Stimulated activated CD4-positive, alpha-beta T cell treated with anti-CD3 and anti-CD28 coated beads, Interleukin-1b, Interleukin-23, amount 100 ng/mL, for 1 hour (primary cell): ENCODE measurements at places on chromosomes 5 and 9.

DNA sequence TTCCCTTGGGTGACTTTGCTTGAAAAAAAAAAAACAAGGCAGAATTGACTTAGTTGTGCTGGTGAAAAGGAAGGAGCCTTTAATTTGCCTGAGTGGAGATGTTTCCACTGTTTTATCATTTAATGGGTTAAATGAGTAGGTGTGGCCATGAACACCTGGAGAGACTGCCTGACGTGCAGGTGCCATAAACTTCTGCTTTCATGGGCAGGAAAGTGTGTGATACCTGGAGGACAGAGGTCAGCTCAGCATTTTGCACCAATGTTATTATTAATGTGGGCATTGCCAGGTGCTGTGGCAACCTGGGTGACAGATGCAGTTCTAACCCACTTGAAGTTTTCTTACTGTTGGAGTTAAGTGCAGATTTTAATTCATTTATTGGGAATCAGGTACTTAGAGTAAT, 145.4 kb downstream of the CD180 start:
- no peak for DNase-seq

DNA sequence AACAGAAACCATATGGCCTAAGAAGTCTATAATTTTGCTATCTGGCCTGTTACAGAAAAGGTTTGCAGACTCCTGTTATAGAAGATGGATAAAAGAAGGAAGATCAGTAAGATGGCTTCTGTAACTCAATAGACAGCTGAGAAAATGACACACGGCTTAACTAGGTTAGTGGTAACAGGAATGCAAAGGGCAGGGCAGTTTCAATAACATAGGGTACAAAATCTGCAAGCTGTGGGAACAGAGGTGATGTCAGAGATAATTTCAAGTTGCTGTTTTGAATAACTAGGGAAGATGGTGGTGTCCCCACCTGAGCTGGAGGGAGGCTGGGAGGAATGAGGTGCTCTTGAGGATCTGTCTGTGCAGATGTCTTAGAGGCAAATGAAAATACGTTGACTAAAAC, 106.5 kb downstream of the GLIS3 start:
- DNase-seq: no peak

- no peak for DNase-seq
Observed at GRCh38 chr5:123283499-123283898, 139.7 kb downstream of the CEP120 start.

DNA sequence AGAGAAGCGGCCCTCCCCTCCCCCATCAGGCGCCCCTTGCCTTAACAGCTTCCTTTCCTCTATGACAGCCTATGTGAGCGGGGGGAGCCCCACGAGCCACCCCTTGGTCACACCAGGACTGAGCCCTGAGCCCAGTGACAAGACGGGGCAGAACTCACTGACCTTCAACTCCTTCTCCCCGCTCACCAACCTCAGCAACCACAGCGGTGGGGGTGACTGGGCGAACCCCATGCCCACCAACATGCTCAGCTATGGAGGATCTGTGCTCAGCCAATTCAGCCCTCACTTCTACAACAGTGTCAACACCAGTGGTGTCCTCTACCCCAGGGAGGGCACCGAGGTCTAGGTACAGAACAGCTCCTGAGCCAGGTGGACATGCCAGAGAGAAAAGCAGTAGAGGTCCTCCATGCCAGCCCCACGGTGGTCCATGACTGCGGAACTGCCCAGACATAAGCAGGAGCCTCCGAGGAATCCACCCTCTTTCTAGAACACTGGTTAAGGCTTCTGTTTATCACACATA, 2.6 kb downstream of the FOXI1 start:
- no peak for DNase-seq

GRCh38 chr5:172908662-172909061, 50.6 kb upstream of the RPL26L1 start:
- DNase-seq: no peak

GRCh38 chr9:89815903-89816573, 211.2 kb downstream of the GADD45G start:
- DNase-seq: no peak

- DNase-seq: no peak
Observed at GRCh38 chr5:176822793-176823481, 12.6 kb downstream of the UNC5A start.

DNA sequence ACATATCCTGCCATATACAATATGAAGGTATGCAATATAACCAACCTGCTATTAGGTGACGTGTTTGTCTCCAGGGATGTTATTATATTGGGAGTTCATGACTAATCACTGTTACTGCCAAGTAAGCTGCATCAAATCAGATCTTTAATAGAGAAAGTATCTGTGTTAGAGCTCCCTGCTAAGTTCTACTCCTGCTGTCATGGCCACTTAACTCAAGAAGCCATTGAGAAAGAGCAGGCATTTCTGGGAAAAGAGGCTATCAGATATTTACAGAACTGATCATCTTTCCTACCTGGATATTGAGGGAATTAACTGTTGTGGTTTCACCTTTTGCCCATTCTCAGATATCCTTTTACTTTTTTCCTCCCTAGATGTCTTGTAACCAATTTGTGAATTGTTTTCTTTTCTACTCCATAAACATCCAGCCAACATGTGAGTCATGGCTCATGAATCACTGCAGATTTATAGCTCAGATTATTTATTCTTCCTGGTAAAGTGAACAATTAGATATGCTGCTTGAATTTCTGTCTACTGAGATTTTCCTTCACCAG, 634.8 kb upstream of the FAM174A start:
- DNase-seq: no peak

GRCh38 chr5:75869891-75870290, 152.7 kb upstream of the POC5 start:
- no peak for DNase-seq

DNA sequence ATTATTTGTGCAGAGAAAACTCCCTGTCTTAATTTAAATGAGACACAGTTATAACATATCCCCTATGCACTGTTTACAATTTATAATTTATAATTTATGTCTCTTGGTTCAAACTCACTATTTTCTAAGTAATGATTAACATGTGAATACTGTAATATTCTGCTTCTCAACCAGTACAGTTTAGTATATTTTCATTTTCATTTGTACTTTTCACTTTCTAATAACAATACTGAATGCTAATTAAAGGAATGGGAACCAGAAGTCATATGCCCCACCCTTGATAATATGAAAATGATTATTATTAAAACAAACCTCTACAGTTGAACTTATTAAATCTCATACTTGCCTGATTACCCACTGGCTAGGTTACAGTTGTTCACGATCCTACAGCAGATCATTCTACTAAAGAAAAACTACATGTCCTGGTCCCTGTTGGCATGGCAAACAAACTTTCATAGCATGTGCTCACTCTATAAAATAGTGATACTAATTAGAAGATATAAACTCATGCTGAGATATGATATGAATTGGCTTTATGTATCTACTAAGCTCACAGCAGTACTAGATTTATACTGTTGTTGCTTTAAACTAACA, 66.4 kb downstream of the POU5F2 start:
- DNase-seq: no peak

DNA sequence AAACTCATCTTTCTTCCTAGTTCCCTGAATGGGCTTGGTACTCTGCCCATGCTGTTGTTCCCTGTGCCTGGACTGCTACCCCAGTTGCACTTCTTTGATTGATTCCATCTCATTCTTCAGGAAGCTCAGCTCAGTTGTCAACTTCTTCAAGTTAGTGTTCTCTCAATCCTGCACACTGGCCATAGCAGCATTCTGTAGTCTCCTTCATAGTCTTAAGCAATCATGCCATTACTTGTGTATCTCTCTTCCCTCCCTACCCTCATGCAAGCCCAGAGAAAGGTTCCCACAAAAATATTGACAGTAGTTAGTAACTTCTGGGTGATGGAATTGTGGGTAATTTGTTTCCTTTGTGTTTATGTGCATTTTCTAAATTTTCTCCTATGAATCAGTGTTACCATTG, 5.5 kb downstream of the KDM4C start:
- no peak for DNase-seq

DNA sequence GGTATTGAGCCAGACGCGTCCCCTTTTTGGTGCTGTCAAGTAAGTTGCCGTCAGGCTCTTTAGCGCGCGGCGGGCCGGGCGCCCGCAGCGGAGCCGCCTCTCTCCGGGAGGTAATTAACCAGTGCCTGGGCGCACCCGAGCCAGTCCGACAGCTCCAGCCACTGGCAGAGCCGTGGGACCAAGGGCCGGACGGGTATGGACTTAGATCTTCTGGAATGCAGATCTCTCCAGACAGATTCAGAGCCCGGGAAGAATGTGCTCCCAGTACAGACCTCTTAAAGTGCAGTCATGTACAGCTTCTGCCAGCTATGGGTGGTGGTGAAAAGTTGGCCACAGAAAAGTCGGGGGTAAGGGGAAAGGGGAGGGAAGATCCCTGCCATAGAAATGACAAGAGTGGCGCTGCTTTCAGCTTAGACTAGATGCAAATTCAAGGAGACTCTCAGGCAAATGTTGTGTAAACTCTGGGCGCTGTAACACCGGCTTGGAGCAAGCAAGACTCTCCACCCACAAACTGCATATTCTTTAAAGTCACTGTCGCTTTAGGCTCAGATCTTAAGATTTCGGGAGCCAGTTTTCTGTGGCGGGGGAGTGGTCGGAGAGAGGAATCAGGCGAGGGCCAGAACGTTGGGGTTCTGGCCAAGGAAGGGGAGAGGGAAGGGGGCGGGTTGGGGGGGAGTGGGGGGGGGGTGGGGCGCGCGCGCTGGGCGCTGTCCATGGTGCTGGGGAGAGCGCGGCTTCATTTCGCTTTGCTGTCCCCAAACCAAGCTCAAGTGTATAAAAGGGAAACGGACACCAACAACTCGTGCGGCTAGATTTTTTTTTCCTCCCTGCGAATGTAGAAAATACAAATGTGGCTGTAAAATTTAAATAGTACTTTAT, 29.2 kb downstream of the NR2F1 start:
- DNase-seq: no peak

GRCh38 chr9:7033076-7034045, 275.6 kb downstream of the KDM4C start:
- no peak for DNase-seq

DNA sequence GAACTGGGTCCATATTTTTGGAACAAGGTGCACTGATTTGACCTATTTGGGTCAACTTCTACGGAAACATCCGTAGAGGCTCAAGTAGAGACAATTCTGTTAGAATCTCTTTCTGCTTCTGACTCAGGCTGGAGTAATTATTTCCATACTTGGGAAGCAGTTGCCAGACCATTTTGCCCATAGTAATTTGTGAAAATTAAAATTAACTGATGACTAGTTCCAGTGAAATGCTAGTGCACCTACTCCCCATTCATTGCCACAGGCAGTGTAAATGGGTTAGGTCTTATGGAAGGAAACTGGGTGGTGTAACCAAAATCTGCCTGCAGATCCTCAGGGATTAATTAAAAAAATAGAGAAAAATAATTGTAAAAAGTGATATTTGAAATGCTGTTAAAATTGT, 201.1 kb downstream of the TENT4A start:
- no peak for DNase-seq

GRCh38 chr5:26482076-26482809, 556.1 kb downstream of the CDH9 start:
- DNase-seq: no peak

GRCh38 chr9:35689542-35690293, at the start of gene TPM2:
TSS of gene TPM2 (minus strand) at chr9:35689925. CDS start at chr9:35689817, 108 bp downstream.
- no peak for DNase-seq

DNA sequence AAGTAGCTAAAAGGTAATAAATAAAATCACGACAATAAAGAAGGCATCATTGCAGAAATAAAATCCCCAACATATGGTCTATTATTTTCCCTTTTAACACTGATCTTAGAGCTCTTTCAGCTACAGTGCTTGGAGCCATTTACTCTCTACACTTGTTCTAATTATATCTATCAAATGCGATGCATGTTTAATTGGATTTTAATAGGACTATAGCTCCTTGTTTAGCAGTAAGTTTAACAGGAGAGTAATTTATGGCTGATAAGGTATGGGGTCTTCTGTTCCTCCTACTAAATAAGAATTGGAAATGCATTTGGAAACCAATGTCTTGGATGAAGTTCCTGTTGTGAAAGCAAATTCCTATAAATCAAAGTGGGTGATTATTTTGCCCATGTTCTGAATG, 304.2 kb upstream of the PTPRD start:
- DNase-seq: no peak

GRCh38 chr9:23644326-23644725, 181.7 kb downstream of the ELAVL2 start:
- no peak for DNase-seq

DNA sequence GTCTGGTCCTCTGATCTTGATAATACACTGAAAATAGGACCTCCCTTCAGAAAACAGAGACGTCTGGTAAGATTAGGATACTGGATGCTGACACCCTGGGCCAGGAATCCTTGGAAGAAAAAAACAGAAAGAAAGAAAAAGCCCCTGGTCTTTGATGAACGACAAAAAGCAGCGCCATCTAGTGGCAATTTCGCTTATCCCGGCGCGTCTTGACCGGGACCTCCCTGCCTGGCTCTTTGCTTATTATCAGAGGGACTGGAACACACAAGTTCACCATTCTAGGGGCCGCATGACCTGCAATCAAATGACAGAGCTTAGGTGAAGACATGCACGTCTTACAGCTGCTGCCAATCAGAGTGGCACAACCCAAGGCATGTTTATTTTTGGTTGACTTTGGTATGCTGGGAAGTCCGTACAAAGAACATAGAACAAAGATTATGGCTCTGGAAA, 114.9 kb upstream of the NFIB start:
- DNase-seq: no peak

DNA sequence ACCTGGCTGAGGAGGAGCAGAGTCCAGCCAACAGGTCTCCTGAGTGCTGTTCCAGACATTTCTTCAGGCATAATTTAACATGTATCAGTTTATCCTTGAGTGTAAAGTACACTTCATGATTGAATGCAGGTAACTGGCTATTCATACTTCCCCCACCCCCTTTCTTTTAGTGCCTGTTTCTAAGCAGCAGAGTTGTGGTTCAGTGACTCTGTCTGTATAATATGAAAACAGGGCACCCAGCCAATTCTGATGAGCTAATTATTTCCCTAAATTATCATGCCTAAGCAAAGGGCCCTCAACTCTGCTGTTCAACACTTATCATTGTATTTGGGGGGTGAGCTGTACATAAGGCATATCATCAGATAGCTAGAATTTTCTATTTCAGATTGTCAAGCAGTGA, 51.9 kb upstream of the ZSWIM6 start:
- DNase-seq: no peak

- no peak for DNase-seq
Observed at GRCh38 chr5:176784218-176785165, 25.9 kb upstream of the UNC5A start.

DNA sequence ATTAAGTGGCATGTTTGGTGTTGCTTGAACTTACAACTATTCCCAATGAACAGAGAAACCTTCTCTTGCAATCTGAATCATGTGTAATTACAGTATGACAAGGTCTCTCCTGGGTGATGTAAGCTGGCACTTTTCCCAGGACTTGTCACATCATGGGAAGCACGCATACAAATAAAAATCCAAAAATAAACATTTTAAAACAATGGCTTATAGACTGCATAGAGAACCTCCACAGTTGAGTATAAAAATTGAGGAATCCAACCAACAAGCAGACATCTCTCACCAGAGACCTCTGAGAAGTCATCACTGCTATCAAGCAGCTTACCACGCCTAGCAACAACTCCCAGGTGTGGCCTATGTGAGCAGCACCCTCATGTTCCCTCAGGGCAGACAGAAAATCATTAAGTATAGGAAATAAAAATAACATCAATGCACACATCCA, 3.9 kb downstream of the MLLT3 start:
- DNase-seq: no peak

GRCh38 chr5:33936381-33937016, at the start of gene RXFP3:
TSS of gene RXFP3 (plus strand) at chr5:33936386. CDS start at chr5:33936741, 355 bp downstream.
- DNase-seq: no peak
